ENCODE measurements at places on chromosomes 6 and 20. TPM values are rescaled to one million over a fixed set of nuclear protein-coding genes. Genes with fewer than 3 reads are reported as not detected.

ECT2L gene
- total RNA-seq: not detected

- DNase-seq: no peak
Measured at GRCh38 chr6:3484946-3485345, 28.1 kb upstream of the SLC22A23 start.

- no peak for DNase-seq
Measured at GRCh38 chr20:60803335-60804055, 448.6 kb upstream of the CDH4 start.

GRCh38 chr6:136566851-136567250 is 16.6 kb upstream of the MAP7 start:
- no peak for DNase-seq

DNA sequence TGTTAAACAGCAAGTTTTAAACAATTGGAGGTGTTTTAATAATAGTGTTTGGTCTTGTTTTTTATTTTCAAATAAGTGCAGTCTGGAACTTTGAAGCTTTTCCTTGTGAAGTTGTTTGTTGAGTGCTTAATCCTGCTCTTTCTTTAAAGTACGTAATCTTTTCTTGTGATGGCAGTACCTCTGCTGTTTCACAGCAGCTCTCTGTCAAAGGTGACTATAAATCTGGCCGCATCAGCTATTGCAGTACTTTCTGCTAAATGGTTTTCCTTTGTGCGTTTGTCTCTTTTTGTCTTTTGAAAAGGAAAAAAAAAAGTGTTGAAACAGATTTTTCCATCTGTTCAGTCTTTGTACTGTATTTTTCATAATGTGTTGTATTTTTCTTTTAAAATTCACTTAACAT is 12.7 kb downstream of the STXBP5 start:
- no peak for DNase-seq

GRCh38 chr6:32833664-32834063 is 4.9 kb downstream of the TAP2 start:
- no peak for DNase-seq

DNA sequence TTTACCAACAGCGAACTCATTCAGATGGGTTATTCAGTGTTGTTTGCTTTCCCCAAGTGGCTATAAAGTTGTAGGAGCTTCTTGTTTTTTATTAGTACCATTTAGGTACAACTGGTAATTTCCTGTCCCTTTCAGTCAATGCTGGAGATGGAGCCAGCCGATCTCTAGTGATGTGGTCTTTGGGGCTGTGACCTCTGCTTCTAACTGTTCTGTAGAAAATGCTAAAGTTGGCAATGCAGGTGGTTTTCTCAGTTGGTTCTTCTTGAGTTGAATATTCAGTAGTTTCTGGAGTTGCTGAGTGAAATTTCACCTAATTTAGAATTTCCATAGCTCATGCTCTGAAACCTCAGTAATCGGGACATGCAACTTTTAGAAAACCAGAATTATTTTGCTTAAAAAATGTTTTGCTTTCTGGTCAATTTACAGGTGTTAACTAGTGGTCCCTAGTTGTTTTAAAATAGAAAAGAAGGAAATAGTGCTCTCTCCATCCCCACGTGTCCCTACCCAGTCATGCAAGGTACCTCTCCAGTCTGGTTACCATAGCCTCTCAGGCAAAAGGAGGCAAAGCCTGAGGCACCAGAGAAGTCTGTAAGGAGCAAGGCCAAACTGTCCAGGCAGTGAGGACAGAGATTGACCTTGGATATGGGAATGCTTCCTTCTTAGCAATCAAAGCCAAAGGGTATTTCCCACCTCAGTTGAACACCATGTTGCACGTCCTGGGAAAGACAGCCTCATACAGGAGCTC is 27.3 kb upstream of the GABRR1 start:
- DNase-seq: no peak
